ENCODE measurements at places on chromosomes 2 and 18. TPM values are rescaled to one million over a fixed set of nuclear protein-coding genes. Genes with fewer than 3 reads are reported as not detected.

DNA sequence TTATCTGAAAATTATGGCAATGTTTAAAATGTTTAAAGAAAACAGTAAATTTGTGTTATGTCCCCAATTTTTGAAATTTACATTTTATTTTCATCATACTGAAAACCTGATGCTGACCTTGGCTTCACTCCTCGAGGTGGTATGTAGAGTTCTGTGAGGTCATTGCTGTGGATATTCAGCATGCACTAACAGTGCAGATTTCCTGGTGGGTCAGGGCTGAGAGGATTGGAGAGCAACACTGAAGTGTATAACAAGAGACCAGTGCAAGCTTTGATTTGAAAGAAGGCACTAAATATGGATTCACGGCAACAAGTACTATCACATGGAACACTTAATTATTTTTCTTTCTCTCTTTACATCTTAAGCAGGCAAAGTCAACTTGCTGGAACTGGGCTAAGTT is 134.1 kb downstream of the SLC8A1 start:
- H3K4me3 ChIP-seq: no peak overlapping the region
- H3K27ac ChIP-seq: no peak overlapping the region
- no peaks in the 10 kb centered on the region for H3K36me3 ChIP-seq
- H3K4me1 ChIP-seq: no peaks in the 10 kb centered on the region
- no peaks in the 10 kb centered on the region for H3K27me3 ChIP-seq

- H3K27ac ChIP-seq: no peak overlapping the region
- no peak overlapping the region for H3K4me3 ChIP-seq
- H3K4me1 ChIP-seq: no peaks in the 10 kb centered on the region
- no peak for DNase-seq
- no peaks in the 10 kb centered on the region for H3K27me3 ChIP-seq
These were observed 9.3 kb upstream of the TSN start for GRCh38 chr2:121746071-121746578.

- peaks cover 4% of the 10 kb centered on the region for H3K4me1 ChIP-seq
- H3K27me3 ChIP-seq: no peaks in the 10 kb centered on the region
- H3K27ac ChIP-seq: no peak overlapping the region
- H3K36me3 ChIP-seq: peaks cover 55% of the 10 kb centered on the region
These were observed 74.0 kb downstream of the BIRC6 start for GRCh38 chr2:32430804-32431203.

- no peaks in the 10 kb centered on the region for H3K36me3 ChIP-seq
- H3K4me1 ChIP-seq: no peaks in the 10 kb centered on the region
- no peak overlapping the region for H3K27ac ChIP-seq
- DNase-seq: no peak
These were observed 148.5 kb downstream of the FHOD3 start for GRCh38 chr18:36446059-36446458.

DNA sequence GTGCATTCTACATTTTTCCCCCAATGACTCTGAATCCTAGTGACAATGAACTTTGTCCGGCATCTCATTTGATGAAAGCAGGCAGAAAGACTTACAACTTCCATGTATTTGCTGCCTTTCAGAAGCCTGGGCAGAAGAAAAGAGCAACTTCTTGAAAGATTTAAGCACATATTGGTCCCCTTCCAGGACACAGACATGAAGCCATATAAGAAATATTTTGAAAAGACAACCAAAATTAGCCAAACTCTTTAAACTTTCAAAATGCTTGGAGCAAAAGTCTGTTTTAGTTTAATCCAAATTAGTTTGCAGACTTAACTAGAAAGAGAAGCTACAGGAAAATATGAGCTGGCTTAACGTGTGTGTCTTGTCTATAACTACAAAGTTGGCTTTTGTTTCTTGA is 492.5 kb downstream of the NR4A2 start:
- no peak overlapping the region for H3K4me3 ChIP-seq
- no peaks in the 10 kb centered on the region for H3K36me3 ChIP-seq
- no peak for DNase-seq
- H3K27ac ChIP-seq: no peak overlapping the region

DNA sequence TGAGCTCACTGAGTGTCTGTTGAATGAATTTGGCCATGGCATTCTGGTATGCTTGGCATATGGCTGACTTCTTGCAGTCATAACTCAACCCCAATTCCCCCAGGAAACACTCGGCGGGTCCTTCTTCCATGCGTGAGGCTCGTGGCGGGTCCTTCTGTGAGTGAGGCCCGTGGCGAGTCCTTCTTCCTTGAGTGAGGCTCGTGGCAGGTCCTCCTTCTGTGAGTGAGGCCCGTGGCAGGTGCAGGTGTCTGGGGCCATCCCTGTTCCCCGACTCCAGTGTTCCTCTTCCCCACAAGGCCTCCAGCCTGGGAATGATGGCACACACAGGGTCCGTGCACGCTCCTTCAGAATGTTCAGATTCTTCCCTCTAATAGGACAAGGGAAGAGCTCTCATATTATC is 169.0 kb downstream of the EIPR1 start:
- DNase-seq: no peak
- H3K4me3 ChIP-seq: no peak overlapping the region
- no peaks in the 10 kb centered on the region for H3K27me3 ChIP-seq
- no peak overlapping the region for H3K27ac ChIP-seq
- H3K4me1 ChIP-seq: no peaks in the 10 kb centered on the region

GRCh38 chr2:127096718-127097470 is 10.1 kb downstream of the BIN1 start:
- H3K36me3 ChIP-seq: no peaks in the 10 kb centered on the region
- DNase-seq: no peak
- H3K27me3 ChIP-seq: no peaks in the 10 kb centered on the region

DNA sequence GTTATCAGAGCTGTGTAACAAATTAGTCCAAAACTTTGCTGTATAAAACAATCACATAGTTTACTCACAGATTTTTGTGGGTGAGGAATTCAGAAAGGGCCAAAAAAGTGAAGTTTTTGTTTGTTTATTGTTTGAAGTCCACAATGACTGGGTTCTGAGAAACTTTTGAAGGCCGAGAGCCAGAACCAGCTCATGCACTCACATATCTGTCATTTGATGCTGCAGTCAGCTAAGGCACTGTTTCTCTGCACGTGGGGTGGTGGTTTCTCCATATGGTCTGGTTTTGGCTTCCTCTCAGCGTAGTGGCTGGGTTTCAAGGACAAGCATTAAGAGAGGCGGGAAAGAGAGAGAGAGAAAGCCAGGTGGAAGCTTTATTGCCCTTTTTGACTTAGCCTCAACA is 131.8 kb downstream of the TWIST2 start:
- H3K4me1 ChIP-seq: no peaks in the 10 kb centered on the region
- H3K36me3 ChIP-seq: no peaks in the 10 kb centered on the region
- H3K4me3 ChIP-seq: no peak overlapping the region
- no peak for DNase-seq

GRCh38 chr2:129906861-129907235 is 72.6 kb upstream of the RAB6C start:
- DNase-seq: no peak
- no peaks in the 10 kb centered on the region for H3K27me3 ChIP-seq
- no peak overlapping the region for H3K4me3 ChIP-seq

DNA sequence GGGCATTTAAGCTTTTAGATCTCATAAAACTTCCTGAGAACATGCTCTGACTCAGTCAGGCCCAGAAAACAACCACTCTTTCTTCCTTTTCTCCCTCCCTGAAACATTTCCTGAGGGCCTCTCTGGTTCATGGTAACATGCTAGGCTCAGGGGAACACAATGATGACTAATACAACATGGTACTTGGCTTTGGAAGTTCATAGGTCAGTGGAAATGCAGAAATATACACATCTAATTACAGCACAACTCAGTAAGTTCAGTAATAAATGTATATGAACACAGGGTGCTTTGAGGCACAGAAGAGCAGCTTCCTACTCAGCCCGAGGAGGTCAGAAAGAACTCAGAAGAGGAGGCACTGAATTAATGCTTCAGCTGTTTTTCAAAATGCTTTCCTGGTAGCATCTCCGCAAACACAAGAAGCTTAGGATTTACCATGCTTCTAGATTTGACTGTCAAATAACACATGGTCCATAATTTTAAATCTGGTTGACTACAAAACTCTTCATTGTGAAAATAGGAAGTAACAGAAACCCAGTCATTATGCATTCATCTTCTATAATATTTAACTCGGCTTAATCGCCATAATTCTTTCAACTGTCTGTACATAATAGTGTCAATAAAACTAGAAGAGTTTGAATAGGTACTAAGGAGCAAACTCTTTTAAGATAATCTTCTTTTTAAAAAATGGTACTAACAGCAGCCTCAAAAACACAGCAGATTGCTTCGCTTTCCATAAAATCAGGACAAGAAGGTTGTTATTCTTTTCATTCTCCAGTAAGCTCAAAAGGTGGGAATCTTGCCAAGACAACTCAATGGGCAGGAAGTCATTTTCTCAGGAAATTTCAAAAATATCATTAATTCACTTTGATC is 251.3 kb downstream of the DLGAP1 start:
- no peak overlapping the region for H3K27ac ChIP-seq
- H3K27me3 ChIP-seq: no peaks in the 10 kb centered on the region
- no peaks in the 10 kb centered on the region for H3K4me1 ChIP-seq
- H3K4me3 ChIP-seq: no peak overlapping the region
- H3K36me3 ChIP-seq: no peaks in the 10 kb centered on the region
- no peak for DNase-seq

DNA sequence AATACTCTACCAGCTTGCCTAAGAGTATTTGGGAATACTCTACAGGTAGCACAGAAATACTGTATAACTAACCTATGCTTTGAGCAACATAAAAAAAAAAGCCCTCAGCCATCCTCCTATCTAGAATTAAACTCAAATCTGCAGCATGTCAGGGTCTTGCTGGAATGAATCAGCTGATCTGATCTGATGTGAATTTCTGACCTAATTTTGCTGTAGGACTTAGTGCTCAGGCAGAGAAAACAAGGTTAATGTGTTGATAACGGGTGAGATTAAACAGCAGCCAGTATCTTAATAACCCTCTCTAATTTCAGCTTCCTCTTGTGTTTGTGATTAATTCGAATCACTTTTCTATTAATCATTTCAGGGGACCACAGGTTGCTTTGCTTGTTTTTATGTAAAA is 16.3 kb downstream of the NYAP2 start:
- H3K36me3 ChIP-seq: no peaks in the 10 kb centered on the region
- H3K27ac ChIP-seq: no peak overlapping the region
- no peak overlapping the region for H3K4me3 ChIP-seq
- H3K27me3 ChIP-seq: peaks cover 6% of the 10 kb centered on the region
- H3K4me1 ChIP-seq: no peaks in the 10 kb centered on the region

GRCh38 chr2:72719416-72719815 is 106.4 kb downstream of the EXOC6B start:
- H3K4me3 ChIP-seq: no peak overlapping the region
- no peaks in the 10 kb centered on the region for H3K27me3 ChIP-seq
- H3K36me3 ChIP-seq: peaks cover 9% of the 10 kb centered on the region
- no peak overlapping the region for H3K27ac ChIP-seq

DNA sequence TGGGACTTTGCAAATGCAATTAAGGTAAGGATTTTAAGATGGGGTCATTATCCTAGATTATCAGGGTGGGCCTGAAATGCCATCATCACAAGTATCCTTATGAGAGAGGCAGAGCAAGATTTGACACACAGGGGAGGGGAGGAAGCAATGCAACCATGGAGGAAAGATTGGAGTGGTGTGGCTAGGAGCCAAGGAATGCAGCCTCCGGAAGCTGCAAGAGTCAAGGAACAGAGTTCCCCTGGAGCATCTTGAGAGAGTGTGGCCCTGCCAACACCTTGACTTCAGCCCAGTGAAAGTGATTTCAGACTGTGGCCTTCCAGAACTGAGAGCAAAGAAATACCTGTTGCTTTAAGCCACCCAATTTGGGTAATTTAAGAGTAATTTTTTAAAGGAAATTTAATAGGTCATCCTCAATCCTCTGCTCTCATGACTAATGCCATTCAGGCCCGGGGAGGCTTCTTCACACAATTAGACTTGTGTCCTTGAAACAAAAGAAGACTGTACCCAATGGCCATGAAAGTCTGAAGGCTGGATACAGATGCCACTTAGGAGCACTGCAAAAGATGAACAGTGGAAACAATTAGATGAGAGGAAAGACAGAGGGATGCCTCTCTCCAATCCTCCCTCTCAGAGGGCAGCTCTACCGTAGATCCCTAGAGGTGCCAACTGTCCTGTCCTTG is 250.3 kb upstream of the ID2 start:
- no peak for DNase-seq
- H3K27ac ChIP-seq: no peak overlapping the region
- peaks cover 16% of the 10 kb centered on the region for H3K4me1 ChIP-seq
- H3K4me3 ChIP-seq: no peak overlapping the region

- H3K27me3 ChIP-seq: no peaks in the 10 kb centered on the region
- peak; percentile 62 for DNase-seq
- H3K4me1 ChIP-seq: peaks cover 4% of the 10 kb centered on the region
- H3K36me3 ChIP-seq: no peaks in the 10 kb centered on the region
- H3K27ac ChIP-seq: no peak within 1 kb of the TSS
These were observed at the start of gene DHRS9 for GRCh38 chr2:169069341-169069740. TSS of gene DHRS9 (plus strand) at chr2:169069563. CDS start at chr2:169081582, 12,019 bp downstream.

GRCh38 chr2:112272669-112273068 is 2.7 kb upstream of the ZC3H6 start:
- no peak overlapping the region for H3K27ac ChIP-seq
- H3K4me1 ChIP-seq: peaks cover 4% of the 10 kb centered on the region
- H3K27me3 ChIP-seq: no peaks in the 10 kb centered on the region
- H3K4me3 ChIP-seq: no peak overlapping the region
- H3K36me3 ChIP-seq: no peaks in the 10 kb centered on the region

DNA sequence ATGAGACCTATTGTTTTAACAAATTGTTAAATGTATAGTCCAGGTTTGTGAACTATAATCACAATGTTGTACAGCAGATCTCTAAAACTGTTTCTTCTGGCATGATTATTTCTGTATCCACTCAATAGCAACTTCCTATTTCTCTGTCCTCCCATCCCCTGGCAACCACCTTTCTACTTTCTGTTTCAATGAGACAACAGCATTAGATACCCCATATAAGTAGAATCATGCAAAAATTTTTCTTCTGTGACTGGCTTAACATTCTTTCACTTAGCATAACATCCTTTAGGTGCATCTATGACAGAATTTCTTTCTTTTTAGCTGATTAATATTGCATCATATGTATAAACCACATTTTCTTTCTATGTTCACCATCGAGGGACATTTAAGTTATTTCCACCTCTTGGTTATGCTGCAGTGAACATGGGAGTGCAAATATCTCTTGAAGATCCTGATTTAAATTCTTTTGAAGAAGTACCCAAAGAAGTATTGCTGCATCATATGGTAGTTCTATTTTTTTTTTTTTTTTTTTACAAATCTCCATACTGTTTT is 713.5 kb downstream of the LRP1B start:
- no peak overlapping the region for H3K27ac ChIP-seq
- H3K4me3 ChIP-seq: no peak overlapping the region
- no peaks in the 10 kb centered on the region for H3K36me3 ChIP-seq

DNA sequence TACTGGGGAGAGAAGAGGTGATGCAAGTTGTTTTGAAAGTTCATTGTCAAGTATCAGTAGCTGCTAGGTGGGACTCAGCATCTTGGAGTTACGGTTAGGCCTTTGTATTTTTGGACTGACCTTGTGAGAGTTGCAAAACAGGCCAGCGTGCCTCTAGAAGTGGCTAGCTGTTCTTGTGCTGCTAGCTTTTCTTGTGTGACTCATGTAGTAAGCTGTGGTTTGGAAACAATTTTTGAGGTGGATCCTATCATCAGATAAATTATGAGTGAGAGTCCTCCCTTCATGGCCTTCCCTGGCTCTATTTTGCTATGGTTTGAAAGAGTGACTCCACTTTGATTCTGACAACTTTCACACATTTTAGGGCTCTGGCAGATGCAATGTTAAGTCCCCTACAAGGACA is 409.2 kb upstream of the HS6ST1 start:
- H3K36me3 ChIP-seq: no peaks in the 10 kb centered on the region
- no peak overlapping the region for H3K27ac ChIP-seq
- H3K4me3 ChIP-seq: no peak overlapping the region
- H3K27me3 ChIP-seq: no peaks in the 10 kb centered on the region

GPAT2 gene
- total RNA-seq: 2.0 TPM

MYOM1 gene
- total RNA-seq: 0.74 TPM

POTEJ gene
- not detected for total RNA-seq

SRD5A2 gene
- total RNA-seq: not detected

CD302 gene
- 1.1 TPM for total RNA-seq

PTPN18 gene
- 27.6 TPM for total RNA-seq

ABHD1 gene
- 1.0 TPM for total RNA-seq

BUB1 gene
- 3.5 TPM for total RNA-seq

Measured in CD4-positive, alpha-beta T cell (primary cell).